ENCODE measurements at places on chromosomes 12 and 14. TPM values are rescaled to one million over a fixed set of nuclear protein-coding genes. Genes with fewer than 3 reads are reported as not detected.

The SSTR1 gene
- polyA plus RNA-seq = not detected

The DEPDC4 gene
- 0.64 TPM for polyA plus RNA-seq

The MYF6 gene
- polyA plus RNA-seq = not detected

The TMEM229B gene
- polyA plus RNA-seq = 30.9 TPM

The WNT1 gene
- 0.24 TPM for polyA plus RNA-seq
